Cortex of kidney (tissue), 1 donor: ENCODE measurements at places on chromosomes 12 and 14.

GRCh38 chr14:22483863-22484593 is 105.0 kb downstream of the DAD1 start:
- DNase-seq, result no peak

GRCh38 chr14:101077481-101078074 is 174.1 kb upstream of the RTL1 start:
- no peak for DNase-seq

DNA sequence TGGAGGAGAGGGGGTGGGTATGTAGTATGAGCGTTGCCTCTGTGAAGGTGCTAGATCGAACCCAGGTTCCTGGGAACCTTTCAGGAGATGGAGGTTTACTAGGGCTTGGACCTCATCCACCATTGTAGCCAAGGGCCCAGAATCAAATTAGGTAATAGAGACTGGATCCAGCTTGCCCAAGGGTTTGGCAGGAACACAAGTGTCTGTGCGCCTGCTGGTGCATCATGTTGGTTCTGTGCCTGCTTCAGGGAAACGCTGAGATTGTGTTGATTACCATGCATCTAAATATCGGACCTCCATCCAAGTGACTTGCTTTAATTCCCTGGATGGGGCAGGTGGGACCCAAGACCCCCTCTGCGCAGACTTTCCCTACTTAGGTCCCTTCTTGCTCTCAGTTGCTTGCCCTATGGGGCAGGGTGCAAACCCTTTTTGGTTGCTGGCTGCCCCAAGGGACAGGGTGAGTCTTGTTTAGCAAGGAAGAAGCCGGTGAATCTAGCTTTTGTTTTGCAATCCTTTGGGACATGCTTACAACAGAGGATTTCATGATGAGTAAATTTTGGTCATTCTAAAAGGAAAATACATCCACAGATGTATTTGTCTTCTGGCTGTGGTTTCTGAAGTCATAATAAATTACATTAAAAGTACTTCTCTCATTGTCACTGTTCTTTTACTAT is 189.8 kb upstream of the PRICKLE1 start:
- no peak for DNase-seq

DNA sequence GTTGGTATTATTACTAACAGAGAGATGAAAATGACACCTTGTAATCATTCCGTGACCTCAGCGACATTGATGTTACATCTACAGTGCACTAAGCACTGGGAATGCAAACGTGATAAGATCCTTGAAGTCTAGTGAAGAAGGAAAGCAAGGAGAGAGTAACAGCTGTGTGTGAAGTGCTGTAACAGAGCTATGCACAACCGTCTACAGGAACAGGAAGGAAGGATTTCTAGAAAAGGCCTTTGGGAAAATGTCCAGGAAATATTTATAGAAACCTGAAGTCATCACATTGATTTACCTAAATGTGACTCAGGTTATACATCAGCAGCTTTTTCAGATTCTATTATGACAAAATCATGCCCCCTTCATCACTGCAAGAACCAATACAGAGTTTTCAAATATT is 304.2 kb upstream of the AMIGO2 start:
- DNase-seq, result no peak
